HCT116 (cell line): ENCODE measurements at places on chromosomes 1 and 21.

DNA sequence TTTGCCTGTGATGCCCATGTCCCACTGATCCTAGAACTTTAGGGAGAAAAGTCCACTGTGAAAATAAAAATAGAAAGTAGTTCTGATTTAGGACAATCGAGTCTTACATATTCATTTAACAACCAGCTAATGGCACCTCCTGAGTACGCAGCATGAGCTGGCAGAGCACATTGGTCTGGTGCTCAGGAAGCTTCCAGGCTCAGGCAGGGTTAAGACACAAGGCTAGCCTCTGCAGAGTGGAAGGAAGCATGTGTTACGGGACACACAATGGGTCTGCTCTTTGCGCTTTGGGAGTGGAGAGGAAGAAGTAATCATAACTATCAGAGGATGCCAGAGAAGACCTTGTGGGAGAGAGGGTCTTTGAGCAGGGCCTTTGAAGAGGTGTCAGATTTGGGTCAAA is 4.2 kb upstream of the KLHDC8A start:
- DNase-seq, result no peak

DNA sequence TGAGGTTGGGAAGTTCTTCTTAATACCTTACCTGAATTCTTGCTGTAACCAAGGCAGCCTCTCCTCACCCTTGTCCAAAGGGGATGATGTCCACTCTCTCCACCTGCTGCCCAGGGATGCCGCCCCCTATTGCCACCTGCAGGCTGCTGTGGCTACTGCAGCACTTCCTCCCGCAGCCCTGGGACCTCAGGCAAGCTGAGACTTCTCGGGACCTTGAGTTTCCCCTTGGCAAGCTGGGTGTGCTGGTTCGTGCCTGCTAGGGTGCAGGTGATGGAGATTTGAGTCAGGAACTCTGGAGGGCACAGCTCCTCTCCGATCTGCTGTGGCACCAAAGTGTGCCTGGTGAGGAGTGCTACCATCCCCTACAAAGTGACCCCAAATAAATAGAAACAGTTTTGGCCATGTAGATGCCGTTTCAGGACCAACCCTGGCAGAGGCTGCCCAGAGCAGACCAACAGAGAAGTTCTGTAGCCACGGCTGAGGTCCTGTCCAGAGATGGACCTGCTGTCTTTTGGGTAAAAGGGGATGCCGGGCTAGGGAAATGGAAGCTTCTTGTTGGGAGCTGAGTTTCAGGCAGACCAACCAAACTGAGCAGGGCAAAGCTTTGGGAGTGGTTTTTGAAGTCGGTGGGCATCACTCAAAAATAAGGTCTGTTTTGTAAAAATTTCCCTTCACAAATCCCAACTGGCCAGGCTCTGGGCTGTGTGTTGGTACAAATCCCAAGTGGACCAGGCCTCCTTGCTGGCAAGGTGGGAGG is 31.7 kb downstream of the RUNX3 start:
- peak; percentile 10 for DNase-seq

- DNase-seq, result no peak
Measured at GRCh38 chr1:219215477-219215876, 41.8 kb downstream of the LYPLAL1 start.

DNA sequence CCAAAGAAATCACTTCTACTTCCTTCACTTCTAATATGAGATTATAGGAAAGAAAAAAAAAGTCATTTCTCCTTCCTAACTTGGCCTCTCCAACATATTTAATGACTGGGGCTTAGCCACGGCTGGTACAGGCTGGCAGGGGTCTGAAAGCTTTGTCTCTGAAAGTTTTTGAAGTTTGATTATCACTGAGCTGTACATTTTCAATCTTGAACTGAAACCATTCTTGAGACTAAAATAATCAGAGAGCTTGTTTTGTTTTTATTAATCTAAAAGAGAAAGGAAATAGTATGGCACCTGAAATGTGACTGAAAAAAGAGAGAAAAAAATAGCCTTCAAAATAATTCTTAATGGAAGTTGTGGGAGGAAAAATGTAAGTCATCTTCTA is 3.8 kb upstream of the KRTAP19-8 start:
- DNase-seq, result no peak

DNA sequence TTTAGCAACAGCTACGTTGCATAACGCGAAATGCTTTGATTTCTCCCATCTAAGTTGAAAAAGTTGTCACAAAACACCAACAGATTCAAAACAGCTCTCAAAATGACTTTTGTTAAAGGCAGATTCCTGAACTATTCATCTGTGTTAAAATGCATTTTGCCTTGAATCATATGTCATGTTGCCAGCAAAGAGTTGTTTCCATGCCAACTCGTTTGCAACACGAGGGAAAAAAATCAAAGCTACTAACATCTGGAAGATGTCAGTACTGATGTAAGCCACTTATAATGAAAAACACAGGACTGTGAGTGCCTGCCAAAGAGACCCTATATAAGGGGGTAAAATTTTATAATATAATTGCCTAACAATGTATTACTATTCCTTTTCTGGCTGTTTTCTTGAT is 182.7 kb upstream of the PTBP2 start:
- DNase-seq, result no peak

DNA sequence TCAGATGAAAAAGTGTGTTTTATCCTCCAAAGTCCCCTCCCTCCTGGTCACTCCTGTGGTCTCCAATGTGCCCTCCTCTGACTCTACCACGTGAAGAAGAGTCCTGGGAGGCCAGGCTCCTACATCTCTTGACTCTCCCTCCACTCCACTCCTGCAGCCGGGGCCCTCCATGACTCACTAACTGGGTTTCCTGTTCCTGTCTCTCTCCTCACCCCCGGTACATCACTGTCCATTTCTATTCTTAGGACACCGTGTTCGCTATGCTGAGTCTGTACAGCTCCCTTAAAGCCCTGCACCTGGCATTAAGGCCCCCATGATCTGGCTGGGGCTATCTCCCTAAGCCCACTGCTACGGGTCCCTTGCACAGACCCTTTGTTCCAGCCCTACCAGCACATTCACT is 93.4 kb downstream of the BCAR3 start:
- DNase-seq, result no peak

DNA sequence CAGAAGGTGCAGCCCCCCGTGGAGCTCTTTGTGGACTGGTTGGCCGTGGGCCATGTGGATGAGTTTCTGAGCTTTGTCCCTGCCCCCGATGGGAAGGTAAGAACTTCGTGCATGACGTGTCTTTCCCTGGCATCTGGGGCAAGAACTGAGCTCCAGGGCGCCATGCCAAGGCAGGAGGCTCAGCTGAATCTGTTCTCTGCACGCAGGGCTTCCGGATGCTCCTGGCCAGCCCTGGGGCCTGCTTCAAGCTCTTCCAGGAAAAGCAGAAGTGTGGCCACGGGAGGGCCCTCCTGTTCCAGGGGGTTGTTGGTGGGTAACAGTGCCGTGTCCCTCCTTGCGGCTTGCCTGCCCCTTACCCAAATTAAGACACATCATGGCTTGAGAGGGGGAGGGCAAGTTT is 27.7 kb downstream of the PADI3 start:
- no peak for DNase-seq

DNA sequence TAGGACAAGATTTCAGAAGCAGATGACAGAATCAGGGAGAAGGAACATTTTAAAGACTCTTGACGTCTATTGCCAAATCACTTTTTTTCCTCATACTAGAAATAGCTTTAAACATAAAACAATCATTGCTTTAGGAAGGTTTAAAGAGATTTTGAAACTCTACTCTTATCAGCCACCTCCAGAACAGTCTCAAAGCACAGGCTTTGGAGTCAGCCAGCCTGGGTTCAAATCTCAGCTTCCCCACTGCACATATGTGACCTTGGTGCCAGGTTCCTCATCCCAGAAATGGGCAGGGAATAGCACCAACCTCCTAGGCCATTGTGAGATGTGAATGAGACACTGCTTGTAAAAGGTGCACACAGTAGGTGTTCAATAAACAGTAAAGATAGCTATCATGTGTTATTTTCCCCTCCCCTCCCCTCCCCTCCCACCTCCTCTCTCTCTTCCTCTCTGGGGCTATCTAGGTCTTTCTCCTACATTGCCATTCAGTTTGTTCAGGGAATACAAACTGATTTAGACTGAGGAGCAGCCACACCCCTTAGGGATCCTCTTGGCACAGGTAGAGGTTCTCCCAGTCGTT is 20.6 kb downstream of the SPOCD1 start:
- no peak for DNase-seq

DNA sequence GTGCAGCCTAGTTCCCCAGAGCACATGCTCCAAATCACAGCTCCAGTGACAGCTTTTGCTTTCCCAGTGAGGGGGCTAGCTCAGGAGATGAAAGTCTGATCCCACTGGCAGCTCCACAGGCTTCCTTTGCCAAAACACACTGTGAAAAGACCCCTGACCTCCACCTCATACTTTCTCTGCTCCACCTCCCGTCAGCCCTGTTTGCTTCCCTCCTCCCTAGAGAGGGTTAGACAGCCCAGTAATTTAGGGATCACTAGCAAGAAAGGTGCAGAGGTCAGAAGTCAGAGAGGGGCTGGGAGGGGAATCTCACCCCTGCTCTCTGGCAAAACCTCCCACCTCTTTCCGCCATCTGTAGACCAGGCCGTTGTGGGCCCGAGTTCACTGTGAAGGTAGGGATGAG is 62.8 kb downstream of the PLXNA2 start:
- DNase-seq, result no peak

- no peak for DNase-seq
Measured at GRCh38 chr1:16721871-16722641, 18.3 kb upstream of the RNU1-4 start.

GRCh38 chr1:81111818-81112217 is 688.9 kb upstream of the ADGRL2 start:
- DNase-seq, result no peak

- no peak for DNase-seq
Measured at GRCh38 chr1:165543532-165544438, at the start of gene LRRC52. TSS of gene LRRC52 (plus strand) at chr1:165544000. CDS start at chr1:165544297, 297 bp downstream.

GRCh38 chr1:53684741-53685140 is 54.2 kb downstream of the GLIS1 start:
- DNase-seq, result no peak

GRCh38 chr1:203149188-203149840 is 21.8 kb downstream of the ADORA1 start:
- no peak for DNase-seq

- no peak for DNase-seq
Measured at GRCh38 chr1:67209521-67209920, 43.3 kb downstream of the IL23R start.

GRCh38 chr1:14184454-14184853 is 414.0 kb upstream of the KAZN start:
- no peak for DNase-seq

- DNase-seq, result peak; percentile 53
Measured at GRCh38 chr1:55893155-55893554, 678.0 kb upstream of the USP24 start.

GRCh38 chr1:8394456-8395321 is 76.8 kb downstream of the SLC45A1 start:
- DNase-seq, result no peak

DNA sequence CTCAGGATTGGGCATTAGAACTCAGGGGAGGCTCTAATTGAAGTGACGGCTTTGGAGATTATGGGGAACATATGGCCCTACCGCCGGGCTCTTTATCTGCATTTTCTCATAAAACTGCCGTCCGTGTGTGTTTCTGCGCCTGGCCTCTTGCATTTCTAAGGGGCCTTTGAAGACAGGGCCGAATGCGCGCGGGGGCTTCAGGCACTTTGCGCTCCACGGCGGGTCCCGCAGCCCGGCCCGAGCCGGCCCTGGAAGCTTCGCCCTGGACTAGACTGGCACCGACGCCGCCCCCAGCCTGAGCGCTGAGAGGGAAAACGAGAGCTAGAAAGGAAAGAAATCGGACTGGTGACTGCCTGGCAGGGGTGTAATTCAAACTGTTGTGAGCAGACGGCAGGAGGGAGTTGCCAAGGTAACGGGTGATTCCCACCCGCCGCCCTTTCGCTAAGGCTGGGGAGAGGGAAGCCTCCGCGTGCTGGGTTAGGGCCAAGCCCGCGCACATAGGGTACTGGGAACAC is 120.7 kb downstream of the LMX1A start:
- DNase-seq, result no peak

DNA sequence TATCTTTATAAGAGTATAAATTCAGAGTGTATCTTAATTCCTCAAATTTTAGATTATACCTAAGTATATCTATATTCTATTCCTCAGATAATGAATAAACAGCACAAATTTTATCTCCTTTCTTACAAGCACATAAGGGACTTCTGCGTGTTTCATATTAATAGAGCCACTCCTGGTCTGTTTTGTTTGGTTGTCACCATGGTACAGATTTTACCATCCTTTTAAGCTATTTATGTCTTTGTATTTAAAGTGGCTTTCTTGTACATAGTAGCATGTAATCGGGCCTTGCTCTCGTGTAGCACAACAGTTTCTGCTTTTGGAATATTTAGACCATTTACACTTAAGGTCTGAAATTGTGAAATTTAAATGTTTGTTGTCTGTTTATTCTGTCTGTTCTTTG is 52.6 kb upstream of the SLC35A3 start:
- no peak for DNase-seq

DNA sequence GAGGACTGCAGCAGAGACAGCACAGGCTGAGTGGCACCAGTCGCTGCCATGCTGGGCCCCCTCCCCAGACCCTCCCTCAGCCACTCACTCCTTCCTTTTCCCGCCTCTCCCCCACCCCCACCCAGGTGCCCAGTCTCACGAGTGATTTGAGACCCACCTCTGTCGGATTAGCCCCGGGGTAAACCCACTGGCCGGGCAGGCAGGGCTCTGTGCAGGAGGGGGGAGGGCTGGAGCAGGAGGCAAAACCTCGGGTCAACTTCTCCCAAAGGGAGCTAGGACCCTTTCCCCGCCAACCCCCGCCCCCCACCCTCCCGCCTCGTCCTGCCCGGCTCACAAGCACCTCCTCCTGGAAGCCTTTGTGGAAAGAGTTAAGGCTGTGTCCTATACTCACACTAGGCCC is 3.5 kb upstream of the MRPL24 start:
- DNase-seq, result no peak

DNA sequence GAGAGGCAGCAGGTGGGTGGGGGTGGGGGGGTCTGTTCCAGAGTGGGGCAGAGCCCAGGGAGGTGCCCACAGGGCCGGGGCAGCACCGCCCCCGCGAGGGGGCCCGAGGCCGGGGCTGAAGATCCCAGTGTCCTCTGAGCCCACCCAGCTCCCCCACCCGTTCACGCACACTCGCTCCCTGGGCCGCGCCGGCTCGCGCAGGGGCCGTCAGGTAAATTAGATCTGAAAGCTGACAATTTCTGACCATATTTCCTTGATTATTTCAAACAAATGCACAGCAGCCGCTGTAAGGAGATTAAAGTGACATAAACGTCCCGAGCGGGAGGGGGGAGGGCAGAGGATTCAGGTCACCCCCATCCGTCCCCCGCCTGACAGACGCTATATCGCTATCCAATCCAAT is 118.0 kb downstream of the CASZ1 start:
- DNase-seq, result no peak

GRCh38 chr1:56799605-56800400 is 19.4 kb downstream of the FYB2 start:
- no peak for DNase-seq

GRCh38 chr1:214419650-214420049 is 131.8 kb downstream of the PTPN14 start:
- no peak for DNase-seq

GRCh38 chr1:40794974-40795715 is 11.6 kb downstream of the KCNQ4 start:
- DNase-seq, result no peak

DNA sequence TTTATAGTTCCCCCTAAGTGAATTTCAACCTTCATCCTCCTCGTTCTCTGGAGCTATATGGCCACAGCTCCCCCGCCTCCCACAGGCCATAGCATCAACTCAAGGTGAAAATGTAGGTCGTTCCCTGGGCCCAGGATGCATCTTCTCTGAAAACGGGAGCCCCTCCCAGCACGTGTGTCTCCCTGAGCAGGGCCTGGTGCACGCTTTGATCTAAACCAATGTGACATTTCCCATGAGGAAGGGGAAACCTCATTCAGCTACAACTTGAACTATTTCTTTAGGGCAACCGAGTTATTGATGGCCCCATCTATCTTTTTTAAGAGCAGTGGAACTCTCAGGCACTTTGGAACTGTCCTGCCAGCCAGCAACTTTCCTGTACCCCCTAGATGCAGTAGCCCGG is 57.8 kb upstream of the BACE2 start:
- DNase-seq, result no peak
